ENCODE measurements at places on chromosomes 6 and 20.

- no peak for ATAC-seq
These were observed 199.0 kb downstream of the SOD2 start for GRCh38 chr6:159493898-159494585.

GRCh38 chr20:31587545-31588389 lies 17.3 kb upstream of the ID1 start:
- peak; percentile 41 for ATAC-seq

- no peak for ATAC-seq
These were observed 185.1 kb upstream of the HDDC2 start for GRCh38 chr6:125486881-125487280.

DNA sequence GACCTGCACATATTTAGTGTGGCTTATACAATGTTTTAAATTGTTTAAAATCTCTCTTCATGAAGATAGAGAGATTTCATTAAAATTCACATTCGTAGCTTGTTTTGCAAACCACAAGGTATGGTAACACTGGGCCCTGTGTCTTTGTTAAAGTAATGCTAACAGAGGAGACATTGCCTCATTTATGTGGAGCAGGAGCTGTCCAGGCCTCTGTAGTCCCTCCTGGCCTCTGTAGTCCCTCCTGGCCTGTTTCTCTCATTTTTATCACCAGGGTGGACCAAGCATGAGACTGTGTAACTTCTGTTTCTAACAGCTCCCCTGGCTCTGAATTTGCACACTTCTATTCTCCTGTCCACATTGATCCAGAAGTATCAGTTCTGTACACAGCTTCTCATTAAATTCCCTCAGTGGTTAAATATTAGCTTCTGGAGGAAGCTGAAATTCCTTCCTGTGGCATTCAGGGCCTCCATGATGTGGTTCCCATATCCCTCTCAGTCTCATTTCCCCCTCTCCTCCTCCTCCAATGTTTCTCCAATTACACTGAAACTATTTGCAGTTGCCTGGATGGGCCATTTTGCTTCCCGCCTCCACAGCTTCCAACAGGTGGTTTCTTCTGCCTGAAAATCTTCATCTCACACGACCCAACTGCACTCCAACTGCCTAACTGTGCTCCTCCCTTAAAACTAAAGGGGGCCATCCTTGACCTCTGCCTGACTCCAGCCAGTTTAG lies 340.4 kb downstream of the SYNE1 start:
- ATAC-seq: no peak

DNA sequence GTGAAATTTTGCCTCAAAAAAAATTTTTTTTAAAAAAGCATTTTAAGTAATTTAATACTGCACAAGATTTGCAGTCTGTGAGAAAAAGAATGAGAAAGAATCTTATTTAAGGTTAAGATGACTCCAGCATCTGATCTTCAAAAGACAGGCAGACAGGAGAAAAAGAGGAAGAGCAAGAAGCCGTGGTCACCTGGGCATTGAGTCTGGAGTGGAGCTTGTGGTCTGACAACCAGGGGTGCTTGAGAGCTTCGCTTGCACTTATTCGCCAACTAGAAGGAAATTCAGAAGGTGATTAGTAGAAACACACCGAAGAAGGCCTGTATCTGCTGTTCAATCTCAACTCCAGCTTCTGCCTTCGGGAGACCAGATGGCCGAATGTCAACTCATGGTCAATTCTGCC lies 75.9 kb downstream of the MYLK4 start:
- no peak for ATAC-seq

- ATAC-seq: no peak
These were observed 642 bp downstream of the NKX2-2 start for GRCh38 chr20:21513181-21513663.

DNA sequence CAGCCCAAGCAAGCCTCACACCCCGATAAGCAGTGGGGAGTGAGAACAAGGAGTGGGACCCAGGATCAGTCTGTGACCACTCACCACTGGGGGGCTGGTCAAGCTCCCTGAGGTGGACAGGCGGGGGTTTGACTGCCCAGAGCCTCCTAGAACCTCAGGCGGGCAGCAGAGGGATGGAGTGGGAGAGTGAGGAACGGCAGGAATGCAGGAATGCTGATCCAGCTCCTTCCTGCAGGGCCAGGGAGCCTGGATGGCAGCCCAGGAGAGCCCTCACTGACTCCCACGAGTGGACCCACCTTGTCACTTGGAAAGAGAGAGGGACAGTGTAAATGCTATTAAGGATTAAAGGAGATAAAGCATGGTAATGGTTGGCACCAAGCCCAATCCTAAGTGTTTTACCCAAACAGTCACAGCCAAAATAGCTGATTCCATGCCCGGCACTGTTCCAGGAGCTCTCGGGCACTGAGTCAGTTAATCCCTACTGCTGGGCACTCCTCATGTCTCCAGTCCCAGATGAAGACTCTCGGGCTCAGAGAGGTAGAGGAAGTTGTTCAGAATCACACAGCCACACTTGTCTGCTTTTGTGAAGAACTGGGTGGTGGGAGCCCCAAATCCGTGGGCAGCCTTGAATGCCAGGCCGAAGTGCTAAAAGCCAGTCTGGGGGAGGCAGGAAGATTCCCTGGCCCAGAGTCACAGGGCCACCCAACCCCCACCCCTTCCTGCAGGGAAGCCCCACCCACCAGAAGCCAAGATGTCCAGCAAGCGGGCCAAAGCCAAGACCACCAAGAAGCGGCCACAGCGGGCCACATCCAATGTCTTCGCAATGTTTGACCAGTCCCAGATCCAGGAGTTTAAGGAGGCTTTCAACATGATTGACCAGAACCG lies 3.1 kb downstream of the MYL9 start:
- ATAC-seq: no peak

DNA sequence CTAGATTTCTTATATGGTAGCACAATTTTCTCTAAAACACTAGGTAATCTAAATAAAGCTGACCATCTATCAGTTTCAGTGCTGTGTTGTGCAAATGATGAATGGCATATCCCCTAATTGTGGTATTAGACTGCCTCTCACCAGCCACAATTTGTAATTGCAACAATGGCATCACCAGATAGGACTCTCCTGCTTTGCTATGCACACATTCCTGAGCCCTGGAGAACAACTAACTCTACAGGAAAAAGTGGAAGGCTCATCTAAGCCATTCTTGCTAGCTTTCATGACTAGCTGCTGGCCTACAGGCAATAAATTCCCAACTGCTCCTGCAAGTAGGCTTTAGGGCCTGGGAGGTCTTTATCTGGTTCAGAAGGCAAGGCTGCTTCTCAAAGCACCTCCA lies 974.1 kb downstream of the EYS start:
- no peak for ATAC-seq

DNA sequence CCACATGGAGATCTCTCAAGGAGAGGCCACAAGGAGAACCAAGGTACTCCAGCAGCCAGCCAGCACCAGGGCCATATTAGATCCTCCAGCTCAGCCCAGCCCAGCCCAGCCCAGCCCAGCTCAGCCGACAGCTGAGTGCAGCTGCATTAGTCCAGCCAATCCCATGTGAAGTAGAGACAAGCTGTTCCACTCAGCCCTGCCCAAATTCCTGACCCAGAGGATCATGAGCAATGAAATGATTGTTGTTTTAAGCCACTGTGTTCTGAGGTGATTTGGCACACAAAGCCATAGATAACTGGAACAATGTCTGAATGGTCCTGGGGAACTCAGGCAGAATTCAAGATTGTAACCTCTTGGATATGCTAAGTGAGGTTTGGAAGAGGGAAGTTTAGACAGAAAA lies 59.5 kb upstream of the BMP2 start:
- no peak for ATAC-seq

GRCh38 chr6:119446609-119447008 lies 97.0 kb upstream of the MAN1A1 start:
- ATAC-seq: no peak

GRCh38 chr20:64065062-64065973 lies 2.3 kb downstream of the TCEA2 start:
- ATAC-seq: no peak

DNA sequence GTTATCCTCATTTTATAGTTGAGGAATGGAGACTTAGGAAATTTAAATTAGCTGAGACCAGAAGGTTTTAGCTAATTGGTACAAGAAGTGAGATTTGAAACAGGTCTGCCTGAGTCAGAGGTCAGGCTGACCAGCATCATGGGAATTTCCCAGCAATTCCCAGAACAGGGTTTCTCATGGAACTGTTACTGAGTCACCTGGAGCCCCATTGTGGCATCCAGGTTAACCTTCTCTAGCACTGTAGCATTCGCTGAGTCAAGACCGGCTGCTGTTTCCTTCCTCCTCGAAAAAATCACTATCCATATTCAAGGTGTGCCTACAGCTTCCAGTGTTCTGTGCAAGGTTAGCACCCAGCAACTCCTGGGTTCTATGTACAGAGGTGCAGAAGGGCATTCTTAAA lies 238.0 kb upstream of the MAN1A1 start:
- ATAC-seq: no peak

DNA sequence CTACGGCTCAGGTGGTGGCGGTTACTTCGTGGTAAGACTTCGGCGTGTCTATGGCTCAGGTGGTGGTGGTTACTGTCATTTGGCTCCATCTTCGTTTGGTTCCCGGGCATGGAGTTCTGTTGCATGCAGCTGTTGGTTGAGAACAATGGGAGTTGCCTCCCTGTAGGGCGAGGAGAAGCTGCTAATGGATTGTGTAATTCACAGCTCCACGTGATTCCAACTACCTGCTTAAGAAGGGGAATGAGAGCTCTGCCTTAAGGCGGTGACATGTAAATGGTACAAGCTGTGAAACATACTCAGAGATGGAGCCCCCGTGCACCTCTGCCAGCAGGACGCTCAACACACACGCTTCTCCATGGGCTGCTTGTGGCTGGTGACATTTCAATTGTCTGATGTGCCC lies 12.4 kb upstream of the DACT2 start:
- no peak for ATAC-seq

GRCh38 chr6:22332711-22333110 lies 35.9 kb upstream of the PRL start:
- no peak for ATAC-seq

GRCh38 chr6:38427492-38428210 lies 212.1 kb downstream of the BTBD9 start:
- ATAC-seq: peak; percentile 92

DNA sequence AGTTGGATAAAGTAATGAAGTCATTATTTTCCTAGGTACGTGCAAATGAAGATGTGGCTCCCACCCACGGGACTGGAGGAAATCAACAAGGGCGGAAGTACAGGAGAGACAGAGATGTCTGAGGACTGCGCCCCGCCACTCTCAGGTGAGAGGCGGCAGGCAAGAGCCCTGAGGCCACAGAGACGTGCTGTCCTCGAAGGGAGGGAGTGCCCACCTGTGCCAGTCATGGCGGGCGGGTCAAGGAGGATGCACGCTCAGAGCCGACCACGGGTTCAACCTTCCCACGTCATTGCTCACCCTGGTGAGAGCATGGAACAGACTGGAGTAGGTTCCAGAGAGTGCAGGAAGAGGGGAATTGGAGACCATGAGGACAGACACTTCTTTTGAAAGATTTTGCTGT lies 12.7 kb downstream of the CST8 start:
- ATAC-seq: no peak

DNA sequence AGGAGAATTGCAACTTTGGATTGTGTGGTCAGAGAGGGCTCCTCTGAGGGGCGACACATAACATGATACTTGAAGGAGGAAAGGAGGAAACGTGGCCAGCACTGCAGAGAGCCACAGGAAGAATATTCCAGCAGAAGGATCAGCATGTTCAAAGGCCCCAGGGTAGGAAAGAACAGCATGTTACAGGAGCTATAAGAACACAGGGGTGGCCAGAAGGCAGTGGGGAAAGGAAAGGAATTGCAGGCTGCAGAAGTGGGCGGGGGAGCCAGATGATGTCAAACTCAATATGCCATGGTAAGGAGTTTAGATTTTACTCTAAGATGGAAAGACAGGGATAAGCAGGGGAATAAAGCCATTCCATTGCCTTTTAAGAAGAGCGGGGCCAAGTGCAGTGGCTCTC lies 30.7 kb downstream of the MGME1 start:
- ATAC-seq: no peak

GRCh38 chr6:31462964-31463870 lies 34.7 kb upstream of the MICB start:
- ATAC-seq: peak; percentile 98

Measured in stimulated activated memory B cell treated with anti-CD40 and anti-IgM and Interleukin-4, amounts not matched to agents 10 μg/mL and 1 μg/mL and 100 μg/mL, for 72 hours (primary cell).